Stimulated activated CD8-positive, alpha-beta memory T cell treated with anti-CD3 and anti-CD28 coated beads, Interleukin-7, amount 100 ng/mL, for 1 hour (primary cell): ENCODE measurements at places on chromosomes 2 and 18.

GRCh38 chr2:33516456-33516995 is 40.1 kb downstream of the RASGRP3 start:
- DNase-seq = no peak

DNA sequence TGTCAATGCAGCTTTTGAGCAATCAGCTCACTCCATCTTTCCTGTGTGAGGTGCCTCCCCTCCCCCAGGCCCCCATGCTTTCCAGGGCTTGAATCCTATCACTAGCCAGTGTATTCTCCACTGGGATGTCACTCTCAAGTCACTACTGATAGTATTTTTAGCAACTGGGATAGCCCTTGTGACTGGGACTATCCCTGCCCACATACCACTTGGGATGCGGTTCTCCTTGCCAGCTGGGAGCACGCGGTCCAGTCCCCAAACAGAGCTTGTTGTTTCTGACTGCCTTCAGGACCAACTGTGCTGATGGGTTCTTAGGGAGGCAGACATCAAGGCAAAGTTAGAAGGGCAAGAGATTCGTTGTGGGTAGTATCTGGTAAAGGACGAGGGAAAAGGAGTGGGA is 134.9 kb downstream of the FAM161A start:
- DNase-seq = no peak

- DNase-seq = no peak
Observed at GRCh38 chr2:53865264-53865663, 5.5 kb upstream of the GPR75 start.

GRCh38 chr2:3102922-3103569 is 274.6 kb downstream of the EIPR1 start:
- no peak for DNase-seq

GRCh38 chr2:109407276-109408042 is 206.3 kb downstream of the SEPTIN10 start:
- no peak for DNase-seq

DNA sequence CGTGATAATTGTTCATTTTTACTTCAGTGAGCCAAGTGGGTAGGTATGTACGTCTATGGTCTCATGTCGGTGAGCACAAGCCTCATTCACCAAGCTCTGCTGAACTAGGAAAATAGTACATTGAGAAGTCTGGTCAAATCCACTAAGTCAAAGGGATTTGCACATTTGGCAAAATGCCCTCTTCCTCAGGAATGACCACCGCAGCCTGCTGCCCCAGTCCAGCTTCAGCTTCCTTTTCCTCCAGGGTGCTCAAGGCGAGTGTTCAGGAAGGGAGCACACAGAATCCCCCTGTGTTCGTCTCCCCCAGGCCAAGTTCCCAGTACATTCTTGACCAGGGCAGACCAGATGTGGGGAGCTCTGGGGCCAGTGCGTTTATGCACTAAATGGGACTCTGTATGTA is 23.0 kb downstream of the TCF7L1 start:
- DNase-seq = no peak

DNA sequence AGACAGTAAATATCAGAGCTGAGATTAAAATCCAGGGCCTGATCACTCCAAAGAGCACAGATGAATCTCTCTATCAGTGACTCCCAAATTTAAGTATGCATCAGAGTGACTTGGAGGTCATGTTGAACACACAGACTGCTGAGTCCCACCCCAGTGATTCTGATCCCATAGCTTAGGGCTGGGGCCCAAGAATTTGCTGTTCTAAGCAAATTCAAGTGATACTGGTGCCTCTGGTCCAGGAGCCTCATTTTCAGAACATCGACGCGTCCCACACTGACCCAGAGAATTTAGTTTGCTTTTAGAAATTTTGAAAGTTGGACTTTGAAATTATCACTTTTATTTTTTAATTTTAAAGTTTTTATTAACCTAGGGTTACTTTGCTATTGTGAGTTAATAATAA is 72.7 kb upstream of the NETO1 start:
- DNase-seq = no peak

DNA sequence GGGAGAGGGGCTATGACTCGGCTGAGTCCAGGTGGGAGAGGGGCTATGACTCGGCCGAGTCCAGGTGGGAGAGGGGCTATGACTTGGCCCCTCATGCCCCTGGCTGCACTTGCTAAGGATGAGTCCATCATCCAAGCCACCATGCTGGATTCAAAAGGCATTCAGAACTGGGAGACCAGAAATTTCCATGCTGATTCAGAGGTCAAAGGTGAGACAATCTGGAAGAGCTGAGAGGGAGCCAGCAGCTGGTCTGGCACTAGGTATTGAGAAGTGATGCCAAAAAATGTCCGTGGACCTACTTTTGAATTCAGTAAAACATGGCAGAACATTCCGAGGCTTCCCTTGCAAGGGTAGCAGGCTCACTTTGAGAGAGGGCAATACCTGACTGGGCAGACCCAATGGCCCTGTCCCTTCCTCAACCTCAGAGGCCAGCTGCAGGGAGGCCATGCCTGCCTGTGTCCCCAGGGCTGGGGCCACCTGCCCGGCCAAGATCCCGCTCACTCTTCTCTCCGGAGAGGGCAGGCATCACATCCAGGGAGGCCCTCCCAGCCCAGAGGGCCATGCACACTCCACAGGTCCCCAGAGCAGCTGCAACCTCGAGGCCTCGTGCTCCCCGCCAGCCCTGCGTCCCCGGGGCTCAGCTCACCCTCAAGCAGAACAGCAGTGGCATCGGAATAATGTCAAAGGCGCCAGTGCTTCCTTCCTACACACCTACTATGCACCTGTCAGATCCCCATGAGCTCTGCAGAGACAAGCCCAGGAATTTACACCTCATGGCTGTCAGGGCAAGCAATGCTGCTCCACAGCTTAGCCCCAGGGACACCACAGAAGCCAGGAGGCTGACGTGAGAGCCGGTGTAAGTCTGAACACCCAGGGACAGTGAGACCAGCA is 80.2 kb upstream of the GPC1 start:
- DNase-seq = no peak

GRCh38 chr2:232043966-232044365 is 82.5 kb downstream of the DIS3L2 start:
- DNase-seq = no peak

DNA sequence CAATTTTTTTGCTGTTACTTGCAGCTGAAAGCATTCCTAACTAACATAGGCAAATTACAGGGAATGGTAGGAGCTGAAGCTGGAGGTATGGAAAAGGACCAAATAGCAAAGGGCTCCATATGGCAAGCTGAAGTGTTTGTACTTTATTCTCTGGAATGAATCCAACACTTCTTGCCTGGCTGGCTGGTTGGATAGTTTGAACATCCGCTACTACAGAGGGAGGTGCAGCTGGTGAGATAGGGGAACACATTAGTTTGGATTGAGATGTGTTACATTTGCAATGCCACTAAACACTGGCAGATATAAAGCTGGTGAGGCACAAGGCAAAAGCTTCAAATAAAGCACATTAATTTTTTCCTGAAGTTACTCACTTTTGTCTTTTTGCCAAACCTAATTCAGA is 291.5 kb downstream of the SP3 start:
- DNase-seq = no peak

GRCh38 chr2:215368493-215368809 is 56.6 kb downstream of the ATIC start:
- no peak for DNase-seq

- no peak for DNase-seq
Observed at GRCh38 chr2:112993831-112994230, 11.4 kb upstream of the IL36A start.

- DNase-seq = no peak
Observed at GRCh38 chr2:88250404-88250803, 80.3 kb downstream of the THNSL2 start.

DNA sequence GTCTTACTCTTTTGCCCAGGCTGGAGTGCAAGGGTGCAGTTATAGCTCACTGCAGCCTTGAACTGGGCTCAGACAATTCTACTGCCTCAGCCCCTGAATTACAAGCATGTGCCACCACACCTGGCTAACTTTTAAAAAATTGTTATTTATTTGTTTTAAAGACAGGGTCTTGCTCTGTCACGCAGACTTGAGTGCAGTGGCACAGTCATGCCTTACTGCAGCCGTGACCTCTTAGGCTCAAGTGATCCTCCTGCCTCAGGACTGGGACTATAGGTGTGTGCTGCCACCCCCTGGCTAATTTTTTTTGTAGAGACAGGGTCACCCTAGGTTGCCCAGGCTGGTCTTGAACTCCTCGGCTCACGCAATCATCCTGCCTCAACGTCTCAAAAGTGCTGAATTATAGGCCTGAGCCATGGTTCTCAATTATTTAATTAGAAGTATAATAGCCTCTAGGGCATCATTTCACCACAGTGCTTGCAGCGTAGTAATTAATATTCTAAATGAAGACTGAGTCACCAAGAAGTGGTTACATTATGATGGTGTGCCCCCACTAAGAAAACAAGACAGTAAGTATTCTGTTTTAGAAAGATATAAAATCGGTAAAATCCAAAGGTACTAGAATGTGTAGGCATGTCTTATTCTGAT is 69.6 kb downstream of the EML4 start:
- no peak for DNase-seq

DNA sequence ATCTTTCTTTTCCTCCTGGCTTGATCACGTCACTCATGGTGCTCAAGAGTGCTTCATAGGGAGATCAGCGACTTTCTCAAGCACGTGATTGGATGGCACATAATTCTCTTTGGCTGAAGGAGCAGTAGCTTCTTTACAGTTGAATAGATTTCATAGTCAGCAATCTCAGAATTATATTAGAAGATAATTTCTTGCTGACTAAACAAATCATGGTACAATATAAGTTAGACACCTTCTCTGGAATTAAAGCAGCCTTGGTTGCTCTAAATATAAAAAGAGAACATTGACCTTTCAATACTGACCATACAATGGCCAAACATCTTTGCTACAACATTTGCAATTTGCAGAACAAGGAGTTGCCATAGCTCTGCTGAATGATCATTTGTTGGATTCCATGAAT is 238.5 kb upstream of the CHST9 start:
- DNase-seq = no peak

- DNase-seq = no peak
Observed at GRCh38 chr2:240982821-240983281, 15.6 kb upstream of the SNED1 start.

DNA sequence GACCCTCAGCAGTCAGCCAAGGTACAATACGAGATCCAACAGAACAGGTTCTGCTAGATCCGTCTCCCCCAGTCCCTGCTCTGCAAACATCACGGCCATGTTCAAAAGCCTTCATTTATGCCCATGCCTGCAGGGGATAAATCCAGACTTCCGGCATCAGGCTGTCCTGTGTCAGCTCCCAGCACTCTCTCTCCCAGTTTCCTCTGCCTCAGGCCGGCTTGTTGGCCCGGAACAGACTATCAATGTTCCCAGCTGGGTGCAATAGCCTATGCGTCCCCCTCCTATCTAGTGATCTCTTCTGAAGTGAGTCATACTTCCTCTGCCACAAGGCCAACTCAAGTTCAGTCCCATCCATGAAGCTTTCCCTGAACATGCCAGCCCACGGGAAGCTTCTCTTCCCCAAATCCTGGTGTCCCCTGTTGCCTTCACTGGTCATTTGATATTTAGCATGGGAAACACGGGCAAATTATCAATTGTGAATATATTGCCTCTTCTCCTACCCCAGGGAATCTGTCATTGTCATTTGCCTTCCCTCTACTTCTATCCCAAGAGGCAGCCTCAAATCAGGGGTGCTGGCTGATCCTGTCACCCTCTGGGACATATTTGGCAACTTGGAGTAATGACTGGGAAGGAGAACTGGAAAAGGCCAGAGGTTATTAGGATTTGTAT is 51.1 kb downstream of the CAPN13 start:
- DNase-seq = no peak

GRCh38 chr2:118223992-118224894 is 136.0 kb downstream of the INSIG2 start:
- no peak for DNase-seq

DNA sequence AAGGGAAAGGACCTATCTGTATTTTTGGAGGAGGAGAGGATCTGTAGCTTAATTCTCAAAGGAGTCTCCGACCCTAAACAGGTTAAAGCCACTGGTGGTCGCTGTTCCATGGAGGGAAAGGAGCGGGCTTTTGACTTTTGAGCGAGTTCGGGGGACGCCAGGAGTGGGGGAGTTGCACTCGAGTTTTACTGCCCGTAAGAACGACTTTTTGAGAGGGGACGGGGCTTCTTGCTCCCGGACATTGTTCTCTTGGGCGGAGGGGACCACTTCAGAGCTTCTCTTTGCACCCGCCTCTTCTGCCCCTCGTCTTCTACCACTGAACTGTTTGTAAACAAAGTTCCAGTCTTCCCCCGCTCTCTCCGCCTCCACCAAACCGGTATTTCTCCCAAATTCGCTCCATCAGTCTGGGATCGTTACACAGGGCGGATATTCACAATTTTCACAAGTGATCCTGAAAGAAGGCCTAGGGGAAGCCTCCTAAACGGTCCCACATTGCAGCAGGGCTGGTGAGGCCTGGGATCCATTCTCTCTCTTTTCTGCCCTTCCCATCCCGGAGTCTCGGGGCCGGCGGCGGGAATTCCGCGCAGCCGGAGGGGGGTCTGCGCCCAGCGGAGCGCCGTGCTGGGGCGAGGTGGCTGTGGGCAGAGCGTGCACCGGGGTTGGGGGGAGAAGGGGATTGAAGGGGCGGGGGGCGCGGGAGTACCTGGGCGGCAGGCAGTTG is 6.6 kb downstream of the DLX2 start:
- no peak for DNase-seq

GRCh38 chr18:79818036-79818435 is 20.3 kb downstream of the KCNG2 start:
- no peak for DNase-seq

DNA sequence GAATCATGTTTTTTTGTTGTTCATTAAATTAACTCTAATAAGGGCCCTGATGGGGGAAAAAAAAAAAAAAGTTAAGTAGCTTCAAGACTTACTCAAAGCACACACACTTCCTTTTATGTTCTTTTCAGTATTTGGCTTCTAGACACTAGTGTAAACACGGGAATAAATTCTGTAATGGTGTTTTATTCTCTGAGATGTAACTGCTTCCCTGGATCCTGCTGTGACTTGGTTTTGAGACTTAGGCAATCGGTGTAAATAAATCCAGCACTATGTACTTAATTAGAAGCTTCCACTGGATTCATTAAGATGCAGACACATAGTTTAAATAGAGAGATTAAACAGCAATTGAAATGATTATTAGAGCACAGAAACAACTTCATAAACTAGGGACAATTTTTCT is 26.1 kb upstream of the AP1S3 start:
- DNase-seq = no peak

DNA sequence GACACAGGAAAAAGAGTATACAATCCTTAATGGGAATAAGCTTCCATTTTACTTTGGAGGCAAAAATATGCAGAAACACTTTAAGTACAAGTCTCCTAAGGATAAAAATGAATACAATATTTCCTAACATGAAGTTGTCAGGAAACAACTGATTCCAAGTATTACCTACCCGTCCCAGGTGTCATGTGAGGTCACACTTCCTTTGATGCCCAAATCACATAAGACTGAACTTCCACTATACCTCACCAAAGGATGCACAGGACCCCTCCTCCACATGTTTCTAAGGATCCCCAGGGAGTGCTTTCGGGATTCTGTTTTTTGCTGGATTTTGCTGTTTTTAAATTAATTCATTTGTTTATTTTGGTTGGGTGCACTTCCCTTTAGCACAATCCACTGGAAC is 438.5 kb upstream of the TCF4 start:
- DNase-seq = no peak

GRCh38 chr18:55300936-55301531 is 287.0 kb downstream of the TCF4 start:
- DNase-seq = no peak

GRCh38 chr2:100944617-100945432 is 57.3 kb upstream of the RPL31 start:
- no peak for DNase-seq
